Aortic smooth muscle cell (primary cell): ENCODE measurements at places on chromosomes 3 and 15. TPM values are rescaled to one million over a fixed set of nuclear protein-coding genes. Genes with fewer than 3 reads are reported as not detected.

ZDHHC23 gene
- total RNA-seq: 3.8 and 5.4 TPM in 2 replicates

SEMA3G gene
- under 0.01 and 0.19 TPM in 2 replicates for total RNA-seq

CLEC3B gene
- total RNA-seq: 28.8 TPM in 2 replicates

CCDC174 gene
- total RNA-seq: 7.5 and 8.4 TPM in 2 replicates

CEMIP gene
- 600 and 802 TPM in 2 replicates for total RNA-seq
